ENCODE measurements at places on chromosomes 1 and 21. TPM values are rescaled to one million over a fixed set of nuclear protein-coding genes. Genes with fewer than 3 reads are reported as not detected.

The RAD54L gene
- polyA plus RNA-seq, result 10.8 TPM

The TMIGD3 gene
- 1.6 TPM for polyA plus RNA-seq

The ZSWIM5 gene
- 6.1 TPM for polyA plus RNA-seq

The TMEM39B gene
- polyA plus RNA-seq, result 18.5 TPM

The KRTAP27-1 gene
- polyA plus RNA-seq, result not detected

The DMRTA2 gene
- polyA plus RNA-seq, result not detected

The LHX4 gene
- 4.2 TPM for polyA plus RNA-seq

The LCE2B gene
- polyA plus RNA-seq, result not detected

The ASTN1 gene
- 2.1 TPM for polyA plus RNA-seq

- DNase-seq, result no peak
These were observed 25.0 kb downstream of the TBX15 start for GRCh38 chr1:118963138-118963455.

GRCh38 chr21:38914528-38915293 lies 109.0 kb downstream of the ETS2 start:
- DNase-seq, result no peak

GRCh38 chr1:45103534-45103933 lies 91.5 kb downstream of the UROD start:
- DNase-seq, result no peak

DNA sequence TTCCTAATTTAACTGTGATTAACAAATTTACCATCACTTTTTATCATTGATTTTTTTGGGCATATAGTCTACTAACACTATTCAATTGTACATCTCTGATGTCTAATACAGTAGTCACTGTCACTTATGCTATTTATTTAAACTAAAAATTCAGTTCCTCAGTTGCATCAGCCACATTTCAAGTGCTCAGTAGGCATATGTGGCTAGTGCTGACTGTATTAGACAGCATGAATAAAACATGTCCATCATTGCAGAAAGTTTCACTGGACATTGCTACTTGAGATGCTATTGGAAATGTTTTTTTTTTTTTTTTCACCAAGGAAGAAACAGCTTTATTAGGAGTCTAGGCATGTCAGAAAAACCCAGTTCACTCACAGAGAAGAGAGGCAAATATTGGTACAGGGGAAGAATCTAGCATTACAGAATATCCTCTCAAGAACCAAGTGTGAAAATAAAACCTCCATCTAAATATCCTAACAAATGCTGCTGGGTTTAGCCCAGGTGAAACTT lies 108.1 kb upstream of the GNG4 start:
- no peak for DNase-seq

DNA sequence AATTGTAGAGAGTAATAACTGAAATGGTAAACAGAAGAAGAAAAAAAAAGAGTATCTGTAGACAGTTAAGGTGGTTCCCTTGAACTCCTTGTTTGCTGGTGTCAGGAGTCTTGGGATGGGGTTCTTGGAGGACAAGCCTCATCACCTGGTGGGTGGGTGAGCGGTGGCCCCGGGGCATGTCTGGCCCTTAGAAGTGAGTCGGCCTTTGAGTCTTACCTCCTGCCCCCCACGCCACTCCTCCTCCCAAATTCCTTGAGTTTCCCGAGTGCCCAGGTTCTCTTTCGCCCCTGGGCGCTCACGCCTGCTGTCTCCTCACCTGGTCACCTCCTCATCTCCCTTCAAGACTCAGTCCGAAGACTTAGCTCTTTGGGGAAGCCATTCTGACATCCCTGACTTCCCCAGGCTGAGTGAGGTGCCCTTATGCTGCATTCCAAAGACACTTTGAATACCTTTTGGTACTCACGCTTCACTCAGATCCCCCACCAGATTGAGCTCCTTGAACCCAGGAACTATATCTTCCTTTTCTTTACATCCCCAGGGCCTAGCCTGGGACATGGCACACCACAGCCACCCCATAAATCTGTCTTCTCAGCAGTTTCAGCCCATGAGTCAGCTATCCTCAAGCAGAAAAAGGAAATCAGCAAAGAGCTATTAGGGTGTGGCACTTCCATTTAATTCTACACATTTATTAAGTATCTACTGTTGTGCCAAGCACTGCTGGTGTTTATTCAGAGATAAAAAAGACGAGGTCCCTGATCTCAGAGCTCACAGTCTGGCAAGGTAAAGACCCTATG lies 13.5 kb upstream of the IKBKE start:
- no peak for DNase-seq

- DNase-seq, result no peak
These were observed 90.7 kb downstream of the GPR88 start for GRCh38 chr1:100628631-100629081.

- DNase-seq, result no peak
These were observed 1.5 kb downstream of the TMEM63A start for GRCh38 chr1:225880636-225881035.

DNA sequence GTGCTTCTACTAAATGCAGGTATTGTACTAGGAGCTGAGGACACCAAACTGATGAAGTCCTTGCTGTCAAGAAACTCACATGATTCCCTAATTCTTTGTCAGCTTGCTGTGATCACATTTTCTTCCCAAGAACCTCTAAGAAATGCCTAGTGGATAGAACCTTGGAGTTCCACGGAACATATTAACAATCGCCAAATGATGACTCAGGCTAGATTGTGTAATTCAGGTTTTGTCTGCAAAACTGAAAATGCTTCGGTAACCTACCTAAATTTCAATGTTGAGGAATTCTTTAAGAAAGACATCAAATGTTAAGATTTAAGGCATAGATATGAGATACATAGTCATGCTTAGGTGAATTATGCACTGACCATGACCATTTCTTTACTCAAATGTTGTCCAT lies 1.7 kb upstream of the GADD45A start:
- no peak for DNase-seq

DNA sequence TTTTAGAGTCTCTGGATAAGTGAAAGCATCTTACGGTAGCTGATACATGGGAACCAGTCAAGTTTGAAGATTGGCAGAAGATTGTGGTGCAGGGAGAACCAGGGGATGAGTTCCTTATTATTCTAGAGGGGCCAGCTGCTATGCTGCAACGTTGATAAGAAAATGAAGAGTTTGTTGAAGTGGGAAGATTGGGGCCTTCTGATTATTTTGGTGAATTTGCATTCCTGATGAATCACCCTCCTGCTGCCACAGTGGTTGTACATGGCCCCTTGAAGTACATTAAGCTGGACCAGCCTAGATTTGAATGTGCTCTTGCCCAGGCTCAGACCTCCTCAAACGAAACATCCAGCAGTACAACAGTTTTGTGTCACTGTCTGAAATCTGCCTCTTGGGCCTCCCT lies 45.9 kb downstream of the BTBD8 start:
- no peak for DNase-seq

GRCh38 chr1:207888652-207889051 lies 22.3 kb downstream of the CD34 start:
- DNase-seq, result no peak

DNA sequence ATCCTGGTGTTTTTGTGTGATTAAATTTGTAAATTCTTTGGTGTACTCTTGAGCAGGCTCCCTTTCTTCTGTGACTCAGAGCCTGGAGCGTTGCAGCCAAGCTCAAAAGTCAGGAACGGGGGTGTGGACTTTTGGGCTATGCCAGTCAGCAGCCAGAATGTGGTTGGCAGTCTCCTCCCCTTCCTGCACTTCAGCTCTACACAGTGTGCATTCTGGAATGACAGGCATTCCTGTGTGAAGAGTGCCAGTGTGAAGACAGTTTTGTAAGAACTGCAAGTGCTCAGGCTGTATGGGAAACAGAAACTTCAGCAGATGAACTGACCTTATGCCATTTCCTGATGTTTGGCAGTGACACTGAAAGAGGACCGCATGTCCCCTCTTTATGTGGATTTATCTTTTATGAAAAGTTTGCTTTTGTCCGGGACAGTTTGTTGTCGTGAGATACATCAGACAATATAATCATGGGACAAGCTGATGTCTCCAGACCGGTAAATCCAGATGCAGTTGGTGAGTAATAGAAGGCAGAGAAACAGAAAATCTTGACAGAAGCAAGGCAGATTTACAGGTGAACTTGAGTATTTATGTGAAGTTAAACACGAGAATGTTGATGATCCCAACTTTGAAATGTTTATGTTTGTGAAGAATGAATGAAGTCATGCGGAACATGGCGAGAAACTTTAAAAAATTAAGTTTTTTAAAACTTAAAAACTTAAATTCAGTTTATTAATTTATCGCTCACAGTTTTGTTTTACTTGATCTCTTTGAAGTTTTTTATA lies 67.7 kb upstream of the RCC1 start:
- DNase-seq, result no peak

GRCh38 chr1:160353223-160353622 lies 10.0 kb downstream of the NCSTN start:
- DNase-seq, result no peak

DNA sequence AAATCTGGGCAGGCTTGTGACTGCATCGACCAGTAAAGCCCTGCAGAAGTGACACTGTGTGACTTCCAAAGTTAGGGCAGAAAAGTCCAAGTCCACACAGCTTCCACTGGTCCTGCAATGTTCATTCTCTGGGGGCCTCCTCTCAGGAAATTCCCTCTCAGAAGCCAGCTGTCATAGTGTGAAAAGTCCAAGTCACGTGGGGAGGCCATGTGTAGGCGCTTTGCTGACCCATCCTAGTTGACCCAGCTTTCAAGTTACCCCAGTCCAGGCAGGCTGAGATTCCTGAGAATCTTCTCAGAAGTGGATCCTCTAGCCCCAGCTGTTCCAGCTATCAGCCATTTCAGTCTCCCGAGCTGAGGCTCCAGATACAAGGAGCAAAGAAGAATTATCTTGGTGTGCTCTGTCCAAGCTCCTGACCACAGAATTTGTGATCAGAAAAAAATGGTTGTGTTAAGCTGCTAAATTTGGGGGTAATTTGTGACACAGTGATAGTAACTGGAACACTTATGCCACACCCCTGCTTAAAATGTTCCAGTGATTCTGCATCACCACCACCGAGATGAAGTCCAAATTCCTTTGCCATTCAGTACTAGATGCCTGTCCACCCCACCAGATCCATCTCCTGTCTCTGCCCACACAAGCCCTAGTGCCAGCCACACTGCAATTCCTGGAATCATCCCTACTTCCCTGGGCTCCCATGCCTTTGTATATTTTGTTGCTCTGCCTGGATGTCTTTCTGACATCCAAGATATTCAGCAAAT lies 2.5 kb upstream of the STUM start:
- DNase-seq, result no peak

DNA sequence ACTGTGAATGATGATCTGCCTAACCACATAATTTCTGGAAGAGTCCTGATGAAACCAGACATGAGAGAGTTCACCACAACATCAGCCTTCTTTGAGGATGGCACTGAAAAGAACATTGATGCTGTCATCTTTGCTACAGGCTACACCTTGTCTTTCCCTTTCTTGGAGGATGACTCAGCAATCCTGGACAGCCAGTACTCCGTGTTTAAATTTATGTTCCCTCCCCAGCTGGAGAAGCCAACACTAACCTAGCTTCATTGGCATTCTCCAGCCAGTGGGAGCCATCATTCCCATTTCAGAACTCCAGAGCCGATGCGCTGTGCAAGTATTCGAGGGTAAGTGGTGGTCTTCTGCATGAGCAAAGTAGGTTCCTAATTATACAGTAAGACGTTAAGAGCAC lies 164.1 kb upstream of the POGK start:
- DNase-seq, result no peak

DNA sequence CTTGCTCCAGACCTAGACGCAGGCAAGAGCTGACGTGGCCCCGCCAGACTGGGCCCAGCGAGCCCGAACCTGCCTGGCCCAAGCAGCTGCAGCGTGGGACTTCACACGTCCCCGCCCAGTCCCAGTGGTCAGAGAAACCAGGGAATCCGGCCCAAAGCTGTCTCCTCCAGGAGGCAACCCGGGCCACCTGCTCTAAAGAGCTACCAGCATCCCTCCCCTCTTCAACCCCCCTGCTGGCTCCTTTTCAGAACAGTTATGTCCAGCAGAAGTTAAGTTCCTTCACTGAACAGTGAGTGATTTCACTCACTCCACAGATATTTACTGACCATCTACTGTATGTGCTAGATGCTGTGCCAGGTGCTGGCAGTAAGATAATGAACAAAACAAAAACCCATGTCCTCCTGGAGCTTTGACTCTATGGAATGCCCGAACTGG lies 2.1 kb upstream of the EFNA1 start:
- DNase-seq, result no peak

DNA sequence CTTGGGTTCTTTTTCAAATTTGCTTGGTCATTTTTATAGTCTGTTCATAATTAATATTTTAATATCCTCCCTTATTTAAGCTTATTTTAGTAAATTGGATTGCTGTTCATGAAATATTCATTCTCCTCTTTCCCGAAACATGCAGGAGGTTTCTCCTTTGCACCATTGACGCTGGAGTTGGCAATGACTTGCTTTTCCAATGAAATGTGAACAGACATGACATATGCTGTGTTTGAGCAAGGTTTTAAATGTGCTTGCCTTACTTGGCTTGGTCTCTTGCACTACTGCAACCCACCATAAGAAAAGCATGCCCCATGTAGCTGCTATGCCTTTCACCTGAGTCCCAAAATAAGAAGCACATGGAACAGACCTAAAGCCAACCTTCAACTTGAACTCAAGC lies 498.0 kb upstream of the NFIA start:
- no peak for DNase-seq

DNA sequence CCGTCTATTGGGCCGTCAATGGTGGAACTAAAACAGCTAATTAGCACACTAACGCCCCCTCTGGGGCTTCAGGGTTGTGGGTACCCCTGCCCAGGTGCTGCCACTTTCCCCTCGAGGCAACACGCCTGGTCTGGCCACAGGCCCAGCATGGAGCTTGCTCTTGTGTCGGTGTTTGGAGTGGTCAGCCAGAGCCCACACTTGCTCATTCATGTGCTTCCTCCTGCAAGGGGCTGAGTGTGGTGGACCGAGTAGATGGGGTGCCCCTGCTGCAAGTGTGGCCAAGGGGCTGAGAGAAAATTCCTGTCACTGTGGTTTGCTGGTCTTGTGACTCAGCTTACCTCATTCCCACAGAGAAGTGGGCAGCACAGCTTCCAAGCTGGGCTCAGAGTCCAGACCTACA lies 25.7 kb downstream of the HTR6 start:
- no peak for DNase-seq

DNA sequence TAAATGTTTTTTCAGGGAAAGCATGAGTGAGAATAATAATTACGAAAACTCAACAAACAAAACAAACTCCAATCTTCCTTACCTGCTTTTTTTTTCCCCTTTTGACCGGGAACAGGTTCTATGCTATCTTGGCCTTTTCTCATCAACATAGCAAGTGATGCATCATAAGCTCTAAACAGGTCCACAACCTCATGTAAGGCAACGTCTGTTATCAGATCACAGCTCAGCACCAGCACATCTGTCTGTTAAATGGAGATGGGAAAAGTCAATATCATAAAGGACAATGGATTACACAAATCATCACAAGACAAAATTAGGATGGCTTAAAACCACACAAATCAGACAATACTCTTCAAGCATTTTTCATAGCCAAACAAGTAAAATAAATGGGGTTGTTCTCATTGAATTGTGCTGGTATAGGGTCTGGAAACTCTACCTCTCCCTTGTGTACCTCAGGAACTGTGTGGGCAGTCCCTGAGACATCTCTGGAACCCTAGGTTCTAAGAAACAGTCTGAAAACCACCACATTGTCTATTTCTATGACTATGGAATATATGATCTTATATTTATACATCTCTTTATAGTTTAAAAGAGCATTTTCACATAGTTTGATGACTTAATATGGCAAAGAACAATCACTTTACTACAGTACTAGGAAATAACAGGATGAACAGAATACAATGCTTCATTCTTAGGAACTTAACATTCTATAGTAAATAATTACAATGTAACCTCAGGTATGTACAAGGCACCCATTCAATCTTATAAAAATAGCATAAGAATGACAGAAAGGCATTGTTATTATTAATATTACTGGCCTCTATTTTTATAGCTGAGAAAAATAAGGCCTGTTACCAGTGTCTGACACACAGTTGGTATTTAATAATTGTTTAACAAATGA lies 44.7 kb downstream of the EIF2B3 start:
- DNase-seq, result no peak
